ENCODE measurements at places on chromosomes 4 and X.

- no peak for DNase-seq
Observed at GRCh38 chr4:38368613-38369012, 295.4 kb upstream of the KLF3 start.

GRCh38 chrX:50697691-50698090, 116.3 kb downstream of the SHROOM4 start:
- no peak for DNase-seq

- DNase-seq, result no peak
Observed at GRCh38 chr4:21009956-21010355, 309.7 kb downstream of the PACRGL start.

DNA sequence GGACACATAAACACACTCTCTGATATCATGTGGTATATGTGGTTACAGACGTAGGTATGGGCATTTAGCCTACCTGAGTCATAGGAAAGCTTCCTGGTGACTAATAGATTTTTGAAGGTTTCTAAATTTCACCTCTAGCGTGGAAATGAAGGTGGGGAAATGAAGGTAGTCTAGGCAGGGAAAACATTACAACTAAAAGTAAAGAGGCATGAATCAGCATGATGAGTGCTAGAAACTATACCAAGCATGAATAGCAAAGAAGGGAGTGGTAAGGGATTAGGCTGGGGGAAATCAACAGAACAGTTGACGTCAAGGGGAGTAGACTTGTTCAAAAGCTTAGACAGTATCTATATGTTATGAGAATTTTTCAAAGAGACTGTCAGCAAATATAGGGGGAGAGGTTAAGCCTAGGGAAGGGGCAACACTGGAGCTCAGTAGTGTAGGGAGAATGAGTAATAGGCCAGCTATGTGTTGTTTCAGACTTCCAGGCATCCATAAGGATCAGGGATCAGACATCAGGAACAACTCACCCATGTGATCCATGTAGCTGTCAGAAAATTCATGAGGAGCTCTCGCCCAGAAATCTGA, 279.3 kb upstream of the DIPK2B start:
- DNase-seq, result no peak

DNA sequence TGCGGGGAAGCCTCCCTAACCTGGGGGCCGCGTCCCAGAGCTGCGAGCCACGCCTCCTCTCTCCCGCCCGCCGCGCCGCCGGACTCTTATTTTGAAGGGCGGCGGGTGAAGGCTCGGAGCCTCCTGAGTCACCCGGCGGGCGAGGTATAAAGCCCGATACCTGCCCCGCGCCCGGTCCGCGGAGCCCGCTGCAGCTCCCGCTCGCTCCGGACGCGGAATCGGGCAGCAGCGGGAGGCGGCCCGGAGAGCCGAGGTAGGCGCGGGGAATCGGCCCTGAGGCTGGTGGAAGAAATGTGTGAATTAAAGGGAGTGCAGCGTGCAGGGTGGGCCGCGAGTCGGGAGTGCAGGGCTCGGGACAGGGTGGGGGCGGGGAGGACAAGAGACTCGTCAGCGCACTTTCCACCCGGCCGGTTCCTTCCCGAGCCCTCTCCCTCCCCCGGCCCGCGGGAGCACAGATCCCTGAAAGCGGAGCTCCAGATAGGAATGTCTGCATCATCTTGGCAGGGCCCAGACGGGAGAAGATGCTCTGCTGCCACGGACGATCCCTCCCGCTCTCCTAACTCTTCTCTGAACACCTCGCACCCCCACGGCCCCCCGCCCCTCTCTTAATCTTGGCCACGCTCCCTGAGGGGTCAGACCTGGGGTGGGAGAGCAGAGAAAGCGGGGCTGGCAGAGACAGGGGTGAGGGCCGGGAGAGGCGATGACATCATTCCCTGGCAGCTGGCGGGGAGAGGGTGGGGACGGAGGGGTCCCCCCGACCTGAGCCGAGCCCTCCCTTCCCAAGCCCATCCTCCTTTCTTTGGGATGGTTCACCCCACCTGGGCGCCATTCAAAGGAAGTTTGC, 177.9 kb downstream of the CBR4 start:
- peak; percentile 29 for DNase-seq

DNA sequence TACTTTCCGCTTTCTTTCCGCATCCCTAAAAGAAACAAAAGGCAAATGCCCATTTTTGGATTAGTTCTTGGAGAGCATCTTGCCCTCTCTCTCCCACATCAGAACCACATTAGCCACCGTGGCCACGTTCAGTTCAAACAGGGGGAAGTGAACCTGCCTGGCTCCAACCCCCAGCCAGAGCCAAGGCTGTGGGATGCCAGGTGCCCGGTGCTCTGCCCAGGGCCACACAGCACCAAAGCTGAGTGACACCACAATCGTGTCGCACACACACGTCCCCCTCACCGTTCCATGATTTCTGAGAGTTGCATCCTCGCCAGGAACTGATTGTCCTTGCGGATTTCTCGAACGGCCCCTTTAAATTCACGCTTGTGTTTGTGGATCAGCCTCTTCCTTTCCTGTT, 24.3 kb downstream of the NOP14 start:
- no peak for DNase-seq

DNA sequence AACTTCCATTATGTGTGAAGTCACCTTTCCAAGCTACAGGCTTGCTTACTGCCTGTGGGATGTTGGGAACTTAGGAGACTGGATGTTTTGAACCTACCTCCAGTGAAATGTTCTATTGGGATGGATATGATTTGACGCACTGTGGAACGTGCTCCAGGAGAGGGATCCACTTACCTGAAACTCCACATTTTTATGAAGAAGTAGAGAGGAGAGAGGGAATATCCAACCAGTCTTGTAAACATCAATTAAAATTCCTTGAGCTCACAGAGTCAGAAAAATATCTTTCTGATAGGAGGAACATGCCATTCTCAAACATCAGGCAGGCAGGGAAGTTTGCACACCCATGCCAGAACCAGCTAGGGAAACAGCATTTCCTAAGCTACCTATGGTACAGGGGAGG, 91.1 kb upstream of the MAOA start:
- DNase-seq, result no peak

DNA sequence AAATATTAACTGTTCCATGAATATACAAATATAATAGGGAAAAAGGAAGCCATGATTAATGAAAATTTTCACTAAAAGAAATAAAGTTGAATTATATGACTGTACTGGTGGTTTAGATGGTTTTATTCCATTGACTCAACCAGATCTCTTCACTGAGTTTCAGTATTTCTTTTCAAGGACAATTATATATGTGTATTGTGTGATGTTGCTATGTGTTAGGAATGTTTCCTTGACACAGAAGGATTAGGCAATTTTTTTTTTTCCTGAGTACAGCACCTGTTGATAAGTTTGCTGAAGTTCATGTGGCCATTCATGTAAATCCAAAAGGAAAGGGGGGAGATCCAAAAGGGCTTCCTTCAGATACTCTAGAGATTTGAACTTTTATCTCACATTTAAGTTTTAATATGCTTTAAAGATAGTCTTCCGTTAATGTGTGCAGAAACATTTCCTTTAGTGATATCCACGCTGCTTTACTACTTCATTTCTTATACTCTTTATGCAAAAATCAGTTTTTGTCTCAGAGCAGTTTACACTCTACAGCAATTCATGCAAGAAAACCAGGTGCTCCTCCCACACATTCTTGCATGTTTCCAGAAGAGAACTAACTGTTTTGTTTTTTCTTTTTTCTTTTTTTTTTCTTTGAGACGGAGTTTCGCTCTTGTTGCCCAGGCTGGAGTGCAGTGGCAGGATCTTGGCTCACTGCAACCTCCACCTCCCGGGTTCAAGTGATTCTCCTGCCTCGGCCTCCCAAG, 249.1 kb downstream of the RPA4 start:
- no peak for DNase-seq

GRCh38 chrX:13287816-13288215, 32.0 kb downstream of the ATXN3L start:
- no peak for DNase-seq

- no peak for DNase-seq
Observed at GRCh38 chr4:177441061-177441802, 1.0 kb downstream of the AGA start.

DNA sequence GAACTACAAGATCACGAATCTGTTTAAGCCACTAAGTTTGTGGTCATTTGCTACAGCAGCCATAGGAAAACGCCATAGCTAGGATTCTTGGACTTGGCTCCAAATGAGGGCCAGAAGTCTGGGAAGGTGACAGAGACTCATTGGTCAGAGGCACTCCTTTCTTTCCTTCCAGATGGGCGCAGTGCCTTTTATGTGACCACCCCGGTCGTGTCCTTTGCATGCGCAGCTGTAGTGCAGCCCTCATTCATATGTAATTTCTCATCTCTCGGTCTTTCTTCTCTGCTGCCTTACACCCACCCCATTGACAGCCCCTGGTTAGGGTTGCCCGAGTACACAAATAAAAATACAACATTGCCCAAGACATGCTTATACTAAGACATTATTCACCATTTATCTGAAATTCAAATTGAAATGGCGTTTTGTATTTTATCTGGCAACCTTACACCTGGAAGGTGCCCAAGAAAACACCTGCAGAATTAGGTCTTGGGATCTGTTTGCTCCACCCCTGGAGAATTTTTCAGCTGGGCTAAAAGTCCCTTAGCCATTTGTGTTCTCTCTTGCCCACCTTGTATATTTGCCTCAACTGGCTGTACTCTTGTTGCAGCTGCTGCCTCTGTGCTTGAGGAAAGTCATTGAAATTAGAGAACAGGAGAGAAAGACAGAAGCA, 21.9 kb downstream of the CCKAR start:
- DNase-seq, result no peak

DNA sequence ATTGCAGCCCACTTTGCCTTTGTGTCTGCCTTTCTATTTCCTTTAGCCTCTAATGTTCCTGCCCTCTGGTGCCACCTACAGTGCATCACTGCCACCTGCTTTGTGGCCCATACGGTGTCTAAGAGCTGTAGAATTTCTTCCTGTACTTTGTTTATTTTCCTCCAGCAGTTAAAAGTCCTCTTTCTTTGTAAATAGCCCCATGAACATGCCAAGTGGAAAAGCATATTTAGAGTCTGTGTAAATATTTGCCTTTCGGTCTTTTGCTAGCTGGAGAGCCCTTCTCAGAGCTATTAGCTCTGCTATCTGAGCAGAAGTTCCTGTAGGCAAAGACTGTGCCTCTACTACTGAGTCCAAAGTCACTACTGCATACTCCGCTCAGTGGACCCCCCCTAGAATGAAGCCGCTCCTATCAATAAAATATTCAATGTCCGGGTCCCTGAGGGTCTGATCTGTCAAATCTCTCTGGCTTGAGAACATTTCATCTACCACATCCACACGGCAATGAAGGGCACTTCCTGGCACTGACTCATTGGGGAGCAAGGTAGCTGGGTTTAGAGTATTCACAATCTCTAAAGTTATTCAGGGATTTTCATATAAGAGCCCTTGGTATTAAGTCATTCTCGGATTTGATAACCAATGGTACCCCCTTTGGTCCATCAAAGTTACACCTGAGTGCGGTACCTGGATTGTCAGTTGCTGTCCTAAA, 36.3 kb downstream of the SULT1E1 start:
- peak; percentile 2 for DNase-seq

DNA sequence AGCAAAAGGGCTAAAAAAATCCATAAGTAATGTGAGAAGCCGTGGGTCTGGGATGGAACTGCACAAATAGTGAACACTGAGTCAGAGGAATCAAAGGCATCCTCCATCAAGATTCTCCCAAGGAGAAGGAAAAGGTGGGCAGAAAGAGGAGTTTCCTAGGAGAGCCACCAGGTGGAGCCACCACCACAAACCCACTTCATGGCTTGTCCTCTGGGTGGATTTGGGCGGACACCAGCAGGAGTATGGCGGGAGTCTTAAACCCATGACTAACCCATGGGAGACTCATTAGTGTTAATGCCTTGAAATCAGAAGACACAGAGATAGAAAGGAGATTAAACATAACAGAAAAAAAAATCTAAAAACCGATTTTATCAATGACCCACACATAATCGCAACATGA, 147.7 kb downstream of the SH3KBP1 start:
- DNase-seq, result no peak

DNA sequence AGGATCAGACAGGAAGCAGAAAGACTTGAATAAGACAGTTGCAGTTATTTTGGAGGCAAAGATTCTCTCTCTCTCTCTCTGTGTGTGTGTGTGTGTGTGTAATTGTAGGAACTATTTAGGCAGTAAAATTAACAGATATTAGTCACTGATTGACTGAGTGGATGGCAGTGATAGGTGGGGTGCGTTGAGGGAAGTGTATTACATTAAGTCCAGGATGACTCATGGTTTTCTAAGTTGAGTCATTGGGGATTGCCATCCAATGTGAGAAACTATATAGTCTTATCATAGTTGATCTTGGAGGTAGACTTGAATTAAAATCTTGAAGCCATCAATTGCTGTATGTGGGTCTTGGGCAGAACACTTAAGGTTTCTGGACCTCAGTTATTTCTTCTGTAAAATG, 75.4 kb downstream of the AR start:
- DNase-seq, result no peak

Measured in NCI-H2107 (cell line).